NCI-H1105 (cell line): ENCODE measurements at places on chromosomes 2 and 18.

- DNase-seq: no peak
These were observed 78.0 kb downstream of the UPP2 start for GRCh38 chr2:158179660-158180059.

DNA sequence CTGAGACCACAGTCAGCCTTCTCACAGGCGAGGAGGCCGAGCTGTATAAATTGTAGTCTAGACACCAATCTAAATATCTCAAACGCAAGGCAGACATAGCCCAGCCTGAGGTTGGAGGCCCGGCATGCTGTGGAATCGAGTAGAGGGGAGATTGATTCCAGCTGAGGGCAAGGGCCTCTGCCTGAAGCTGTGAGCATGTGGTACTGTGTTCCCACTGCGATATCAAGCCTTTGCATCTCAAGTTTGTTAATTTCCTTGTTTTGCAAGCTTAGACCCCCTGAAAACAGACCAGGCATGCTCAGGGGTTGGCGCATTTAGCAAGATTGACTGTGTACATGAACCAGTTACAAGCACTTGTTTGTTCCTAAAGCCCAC, 65.1 kb upstream of the FOSL2 start:
- no peak for DNase-seq

DNA sequence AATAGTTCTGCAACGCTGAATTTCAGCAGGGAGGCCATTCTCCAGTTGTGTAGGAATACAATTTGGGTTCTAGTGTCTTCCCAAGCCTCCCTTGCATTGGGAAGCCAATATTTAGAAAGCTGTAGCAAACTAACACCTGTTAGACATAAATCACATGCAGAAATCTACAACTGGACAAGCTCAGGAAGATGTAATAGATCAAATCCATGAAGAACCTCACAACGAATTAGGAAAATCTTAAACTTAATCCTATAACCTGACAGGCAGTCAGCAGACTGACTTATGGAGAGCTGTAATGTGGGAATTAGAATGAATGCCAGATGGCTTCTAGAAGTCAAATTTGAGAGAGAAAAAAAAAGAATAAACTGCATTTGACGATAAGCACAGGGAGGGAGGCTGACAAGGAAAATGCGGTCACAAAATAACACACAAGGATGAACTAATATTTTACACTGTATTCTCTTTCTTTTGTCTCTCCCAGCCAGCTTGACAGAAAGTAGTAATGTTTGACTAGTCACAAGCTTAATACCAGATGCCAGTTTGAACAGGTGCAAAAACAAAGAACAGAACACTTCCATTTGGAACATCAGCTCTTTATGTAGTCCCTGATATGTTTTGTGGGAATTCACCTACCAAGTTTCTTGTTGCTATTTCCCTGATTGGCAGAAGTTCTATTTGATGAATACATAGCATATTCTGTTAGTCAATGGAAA, 50.8 kb upstream of the FANCL start:
- DNase-seq: peak; percentile 9

DNA sequence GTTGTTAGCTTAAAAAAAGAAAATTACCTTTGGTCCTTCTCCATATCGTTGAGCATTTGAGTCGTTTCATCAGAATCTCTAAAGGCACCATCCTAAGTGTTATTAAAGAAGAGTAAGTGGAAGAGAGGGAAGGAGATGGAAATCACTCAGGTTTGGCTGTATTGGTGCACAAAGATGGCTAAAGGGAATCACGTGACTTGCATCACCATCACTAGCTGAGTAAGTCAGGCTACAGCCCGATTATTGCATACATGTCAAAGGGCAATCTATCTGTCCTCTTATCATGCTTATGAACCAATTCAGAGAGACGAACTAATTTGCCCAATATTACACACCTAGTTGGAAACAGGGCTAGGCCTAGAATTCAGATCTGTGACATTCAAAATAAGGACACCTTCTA, 137.6 kb downstream of the CMPK2 start:
- DNase-seq: no peak

- DNase-seq: no peak
These were observed 7.9 kb upstream of the NDUFV2 start for GRCh38 chr18:9094307-9095226.

GRCh38 chr18:45835057-45835636, 9.7 kb downstream of the SIGLEC15 start:
- no peak for DNase-seq

GRCh38 chr2:128748336-128748735, 429.7 kb upstream of the HS6ST1 start:
- DNase-seq: no peak

DNA sequence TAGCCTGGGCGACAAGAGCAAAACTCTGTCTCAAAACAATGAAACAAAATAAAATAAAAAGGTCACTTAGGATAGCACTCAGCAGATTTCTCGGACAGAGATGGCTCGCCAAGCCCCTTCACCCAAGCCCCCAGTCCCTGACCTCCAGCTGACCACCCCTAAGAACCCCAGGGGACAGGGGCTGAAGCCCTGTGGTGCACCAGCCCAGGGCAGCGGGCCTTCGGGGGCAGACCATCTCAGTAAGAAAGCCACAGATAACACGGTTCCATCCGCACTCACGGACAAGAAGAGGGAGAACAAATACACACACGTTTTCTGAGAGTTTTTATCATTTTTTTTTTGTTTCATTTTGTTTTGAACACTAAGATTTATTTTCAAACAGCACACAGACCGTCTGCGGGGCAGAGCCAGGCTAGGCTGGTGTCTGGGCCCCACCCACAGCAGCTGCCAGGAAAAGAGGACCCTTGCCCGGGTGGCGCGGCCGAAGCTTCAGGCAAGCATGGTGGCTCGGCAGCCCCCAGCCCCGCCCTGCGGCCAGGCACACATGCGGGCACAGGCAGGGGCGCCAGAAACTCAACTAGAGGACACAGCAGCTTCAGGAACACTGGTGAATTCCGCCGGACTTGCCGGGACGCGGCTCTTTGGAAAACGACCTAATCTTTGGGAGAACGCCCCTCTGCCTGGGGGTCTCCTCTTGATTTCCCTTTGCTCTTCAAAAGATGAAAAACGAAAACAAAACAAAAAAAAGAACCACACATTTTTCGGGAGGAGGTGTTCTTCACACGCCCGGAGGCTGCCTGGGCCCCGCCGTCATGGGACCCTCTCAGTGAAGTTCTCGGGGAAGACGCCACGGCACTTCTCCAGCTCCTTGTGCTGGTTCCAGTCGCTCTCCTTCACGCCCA, 59.0 kb downstream of the BIN1 start:
- DNase-seq: no peak

DNA sequence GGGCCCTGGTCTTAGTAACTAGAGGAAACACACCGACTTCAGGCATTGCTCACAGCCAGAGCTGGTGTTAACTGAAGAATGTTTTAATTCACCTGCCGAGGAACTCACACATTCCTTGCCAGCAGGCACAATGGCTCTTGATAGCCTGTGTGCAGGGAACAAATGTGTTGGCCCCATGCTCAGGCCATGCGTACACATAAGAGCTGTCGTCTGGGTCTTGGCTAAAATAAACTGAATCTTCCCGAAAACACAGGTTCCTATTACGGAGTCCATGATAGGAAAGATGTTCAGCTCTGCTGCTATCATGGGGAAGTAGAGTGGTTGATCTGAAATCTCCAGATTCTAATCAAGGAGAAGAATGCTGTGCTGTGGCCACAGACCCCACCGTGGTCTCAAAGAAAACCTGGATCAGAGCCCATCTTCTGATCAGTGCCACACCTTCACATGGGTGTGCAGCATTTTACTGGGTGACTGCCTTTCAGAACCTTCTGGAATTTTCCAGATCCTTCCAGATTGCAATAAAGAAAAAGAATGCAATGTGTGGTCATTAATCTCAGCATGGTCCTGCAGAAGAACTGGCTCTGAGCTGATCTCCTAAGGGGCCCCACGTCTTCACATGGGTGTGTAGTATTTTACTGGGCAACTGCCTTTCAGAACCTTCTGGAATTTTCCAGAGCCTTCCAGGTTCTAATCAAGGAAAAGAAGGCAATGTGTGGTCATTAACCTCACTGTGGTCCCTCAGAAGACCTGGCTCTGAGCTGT, 17.2 kb downstream of the MBP start:
- no peak for DNase-seq

- no peak for DNase-seq
These were observed 10.6 kb downstream of the MAPRE2 start for GRCh38 chr18:35051641-35052377.

DNA sequence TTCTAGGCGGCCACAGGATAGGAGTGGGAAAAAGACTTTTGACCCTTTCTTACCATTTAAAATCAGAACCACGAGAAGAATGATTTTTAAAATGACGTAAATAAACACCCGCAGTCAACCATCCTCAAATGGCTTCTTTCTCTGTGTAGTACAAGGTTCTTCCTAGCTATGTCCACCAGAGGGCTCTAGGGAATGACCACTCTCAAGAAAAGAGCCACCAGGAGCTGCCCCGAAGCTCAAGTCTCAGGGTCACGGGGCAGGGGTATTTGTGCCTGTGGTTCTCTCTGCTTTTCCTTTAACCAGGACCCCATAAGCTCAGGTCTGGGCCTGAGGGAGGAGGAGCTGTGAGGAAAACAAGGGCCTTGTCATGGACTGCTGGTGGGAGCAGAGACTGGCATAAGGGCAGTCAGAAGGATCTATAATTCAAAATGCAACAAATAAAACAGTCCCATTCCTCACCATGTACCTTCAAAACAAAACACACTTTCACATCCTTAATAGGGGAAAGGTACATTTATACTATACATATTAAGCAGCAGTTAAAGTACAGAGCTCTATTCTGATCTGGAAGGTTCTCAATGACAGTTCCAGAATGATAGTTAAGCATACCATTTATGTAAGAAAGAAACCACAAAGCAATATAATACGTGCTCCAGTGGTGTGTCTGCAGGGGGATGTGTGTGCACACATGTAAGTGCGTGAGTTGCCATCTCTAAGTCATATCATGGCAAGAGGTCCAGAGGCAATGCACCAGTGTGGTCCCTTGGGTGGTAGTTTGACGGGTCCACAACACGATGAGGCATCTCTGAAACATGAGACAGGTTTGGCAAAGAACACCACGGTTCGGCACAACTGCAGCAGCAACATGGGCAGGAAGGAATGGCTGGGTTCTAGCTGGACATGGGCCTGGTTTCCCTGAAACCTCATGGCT, 18.6 kb downstream of the LYPD1 start:
- DNase-seq: no peak

DNA sequence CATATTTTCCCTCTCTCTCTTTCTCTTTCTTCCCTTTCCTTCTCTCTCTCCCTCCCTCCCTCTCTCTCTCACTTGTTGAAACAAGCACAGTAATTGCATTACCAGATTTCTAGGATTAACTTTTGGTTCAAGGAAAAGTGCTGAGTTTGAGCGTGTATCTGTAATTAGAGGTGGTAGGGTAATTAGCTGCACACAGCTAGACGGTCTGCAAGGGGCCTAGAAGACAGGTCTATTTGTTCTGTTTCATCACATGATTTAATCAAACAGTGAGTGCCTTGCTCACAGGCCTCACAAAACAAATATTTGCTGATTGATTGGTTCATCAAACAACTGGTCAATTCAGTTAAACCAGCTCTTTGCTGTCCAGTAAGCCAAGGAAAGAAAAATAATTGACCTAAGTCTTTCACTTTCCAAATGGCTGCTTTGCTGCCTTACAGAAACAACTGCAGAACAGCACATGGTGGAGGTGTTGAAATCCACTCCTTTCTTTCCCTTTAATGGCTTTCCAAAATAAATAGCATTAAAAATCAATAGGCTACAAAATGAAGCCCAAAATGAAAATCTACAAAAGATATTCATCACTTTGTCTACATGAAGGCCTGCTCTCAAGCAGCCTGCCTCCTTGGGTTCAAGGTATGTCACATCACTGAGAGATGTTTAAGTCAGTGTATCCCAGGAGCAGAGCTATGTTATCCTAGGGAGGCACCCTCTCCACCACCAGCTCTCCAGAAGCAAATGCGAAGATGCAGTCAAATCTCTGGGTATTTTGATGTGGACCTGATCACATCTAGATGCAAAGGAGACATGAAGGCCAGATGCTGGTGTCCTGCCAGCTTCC, 264.4 kb upstream of the SIX2 start:
- peak; percentile 54 for DNase-seq

GRCh38 chr18:30639361-30639760, 403.2 kb downstream of the DSC3 start:
- no peak for DNase-seq
